ENCODE measurements at places on chromosomes 5 and 9.

- no peak for DNase-seq
These were observed 45.9 kb upstream of the FST start for GRCh38 chr5:53434541-53434940.

DNA sequence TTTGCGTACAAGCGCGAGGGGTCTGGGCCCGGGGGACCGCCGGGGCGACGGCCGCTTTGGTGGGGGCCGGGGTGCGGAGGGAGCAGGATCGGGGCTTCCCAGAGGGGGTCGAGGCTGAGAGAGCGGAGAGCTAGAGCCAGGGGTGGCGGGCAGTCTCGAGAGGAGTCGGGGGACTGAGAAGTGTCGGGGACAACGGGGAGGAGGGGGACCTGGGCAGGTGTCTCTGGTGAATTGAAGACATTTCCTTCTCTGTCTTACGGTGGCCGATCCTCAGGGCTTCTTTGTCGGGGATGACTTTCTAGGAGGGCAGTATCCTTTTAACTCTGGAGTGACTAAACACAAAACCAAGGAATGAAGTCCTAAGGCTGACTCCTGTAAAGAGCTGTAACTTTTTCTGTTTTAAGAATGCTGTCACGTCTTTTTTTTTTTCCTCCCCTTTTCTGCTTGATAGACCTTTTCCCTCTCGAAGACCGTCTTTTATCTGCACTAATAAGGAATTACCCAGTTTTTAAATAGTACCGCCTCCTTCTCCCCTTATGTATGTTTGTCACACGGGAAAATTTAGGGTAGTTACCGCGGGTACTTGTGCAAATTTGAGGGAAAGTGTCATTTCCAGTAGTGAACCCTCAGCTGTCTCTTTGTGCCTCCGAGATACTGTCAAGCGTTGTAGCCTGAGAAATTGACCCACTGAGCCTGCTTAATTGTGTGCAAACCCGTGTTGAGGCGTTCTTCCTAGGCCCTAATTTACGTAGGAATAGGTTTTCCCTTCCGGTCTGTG lies 822 bp downstream of the DENND4C start:
- DNase-seq, result peak; percentile 3

DNA sequence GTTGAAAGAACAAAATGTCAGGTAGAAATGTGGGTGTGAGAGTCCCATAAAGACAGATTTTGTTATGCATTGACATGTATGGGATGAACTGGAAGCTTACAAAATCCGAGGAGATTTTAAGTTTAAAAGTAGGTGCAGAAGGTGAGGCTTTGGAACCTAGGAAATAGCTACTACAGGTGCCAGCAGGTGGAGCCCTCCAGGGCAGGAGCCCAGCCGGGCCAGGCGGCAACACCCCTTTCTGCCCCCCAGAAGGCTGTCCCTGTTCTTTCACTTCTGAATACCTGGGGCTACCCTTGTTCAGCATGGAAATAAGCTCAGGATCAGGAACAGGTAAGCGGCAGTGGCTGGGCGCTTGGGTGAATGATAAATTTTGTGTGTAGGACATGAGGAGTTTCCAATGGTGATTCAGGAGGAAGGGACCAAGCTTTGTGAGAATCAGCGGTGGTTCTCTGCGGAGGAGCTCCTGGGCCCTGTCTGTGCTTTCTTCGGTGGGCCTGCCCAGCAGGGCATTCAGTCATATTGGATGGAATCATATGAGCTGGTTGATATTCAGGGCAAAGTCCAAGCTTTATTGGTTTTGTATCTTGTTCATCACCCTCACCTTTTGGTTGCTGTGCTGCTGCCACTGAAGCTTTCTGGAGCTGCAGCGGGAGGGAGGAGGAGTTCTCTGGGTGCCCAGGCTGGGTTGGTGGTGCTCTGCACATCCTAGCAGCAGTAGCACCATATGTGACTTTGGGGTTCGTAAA lies 12.3 kb downstream of the PCBD2 start:
- no peak for DNase-seq

- no peak for DNase-seq
These were observed 54.8 kb downstream of the SV2C start for GRCh38 chr5:76137887-76138542.

DNA sequence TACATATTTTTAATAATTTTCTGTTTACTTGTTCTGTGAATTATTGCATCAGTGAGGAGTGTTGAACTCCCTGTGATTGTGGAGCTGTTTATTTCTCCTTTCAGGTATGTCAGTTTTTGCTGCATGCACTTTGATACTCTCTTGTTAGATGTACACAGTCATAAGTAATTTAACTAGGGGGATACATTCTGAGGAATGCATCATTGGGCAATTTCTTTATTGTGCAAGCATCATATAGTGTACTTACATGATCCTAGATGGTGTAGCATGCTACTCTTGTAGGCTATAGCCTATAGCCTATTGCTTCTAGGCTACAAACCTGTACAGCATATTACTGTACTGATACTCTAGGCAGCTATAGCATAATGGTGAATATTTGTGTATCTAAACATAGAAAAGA lies 9.5 kb downstream of the DENND4C start:
- no peak for DNase-seq

GRCh38 chr9:133286523-133286922 lies 11.5 kb upstream of the ABO start:
- DNase-seq, result no peak

- no peak for DNase-seq
These were observed 10.1 kb upstream of the NEURL1B start for GRCh38 chr5:172630986-172631385.

DNA sequence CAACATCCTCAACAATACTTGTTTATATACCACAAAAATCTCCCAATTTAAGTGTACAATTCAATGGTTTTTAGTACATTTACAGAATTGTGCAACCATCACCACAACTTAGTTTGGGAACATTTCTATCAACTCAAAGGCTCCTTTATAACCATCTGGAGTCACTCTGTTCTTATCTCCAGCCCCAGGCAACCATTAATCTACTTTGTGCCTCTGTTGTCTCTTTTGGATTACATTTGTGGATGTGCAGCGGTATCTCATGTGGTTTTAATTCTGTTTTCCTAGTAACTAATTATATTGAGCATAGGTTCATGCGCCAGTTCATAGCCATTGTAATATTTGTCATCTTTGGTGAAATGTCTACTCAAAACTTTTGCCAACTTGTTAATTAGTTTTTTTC lies 14.4 kb downstream of the ADAMTS19 start:
- no peak for DNase-seq

DNA sequence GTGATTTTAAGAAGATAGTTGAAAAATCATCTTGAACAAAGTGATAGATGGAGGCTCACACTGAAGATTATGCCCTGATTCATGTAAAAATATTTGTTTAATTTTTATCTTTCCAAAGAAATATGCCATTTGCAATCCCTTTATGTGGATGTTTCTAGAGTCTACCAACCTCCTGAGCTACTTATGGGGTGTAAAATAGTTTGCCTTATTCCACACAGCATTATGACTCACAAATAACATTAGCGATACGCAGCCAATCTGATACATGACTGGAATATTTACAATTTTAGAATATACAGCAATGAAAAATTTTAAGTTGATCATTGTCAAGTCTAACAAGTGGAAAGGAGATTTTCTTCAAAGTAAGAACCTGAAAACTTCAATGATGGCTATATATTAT lies 327.5 kb downstream of the EDIL3 start:
- DNase-seq, result no peak

DNA sequence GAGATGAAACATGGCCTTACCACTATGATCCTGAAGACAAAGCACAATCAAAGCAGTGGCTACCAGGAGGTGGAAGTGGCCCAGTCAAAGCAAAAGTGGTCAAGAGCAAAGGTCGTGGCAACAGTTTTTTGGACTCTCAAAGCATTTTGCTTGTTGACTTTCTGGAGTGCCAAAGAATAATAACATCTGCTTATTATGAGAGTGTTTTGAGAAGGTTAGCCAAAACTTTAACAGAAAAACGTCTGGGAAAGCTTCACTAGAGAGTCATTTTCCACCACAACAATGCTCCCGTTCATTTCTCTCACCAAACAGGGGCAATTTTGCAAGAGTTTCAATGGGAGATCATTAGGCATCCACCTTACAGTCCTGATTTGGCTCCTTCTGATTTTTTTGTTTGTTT lies 33.6 kb upstream of the MAMDC2 start:
- no peak for DNase-seq

GRCh38 chr5:167049771-167050567 lies 1241.5 kb upstream of the WWC1 start:
- no peak for DNase-seq

DNA sequence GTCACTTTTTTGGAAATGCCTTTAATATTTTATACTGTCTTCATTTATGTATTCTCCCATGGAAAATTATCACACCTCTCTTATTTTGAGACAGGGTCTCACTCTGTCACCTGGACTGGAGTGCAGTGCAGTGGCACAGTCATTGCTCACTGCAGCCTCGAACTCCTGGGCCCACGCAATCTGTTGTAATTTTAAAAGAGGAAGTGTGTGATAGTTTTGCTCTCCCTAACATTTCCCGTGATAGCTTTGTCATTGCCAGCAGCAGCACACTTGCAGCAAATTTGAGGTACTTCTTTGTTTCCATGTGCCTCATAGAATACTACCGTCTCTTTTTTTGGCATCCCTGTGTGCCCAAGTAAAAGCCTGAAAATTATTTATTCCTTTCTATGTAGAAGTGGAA lies 103.5 kb downstream of the RNF180 start:
- no peak for DNase-seq

DNA sequence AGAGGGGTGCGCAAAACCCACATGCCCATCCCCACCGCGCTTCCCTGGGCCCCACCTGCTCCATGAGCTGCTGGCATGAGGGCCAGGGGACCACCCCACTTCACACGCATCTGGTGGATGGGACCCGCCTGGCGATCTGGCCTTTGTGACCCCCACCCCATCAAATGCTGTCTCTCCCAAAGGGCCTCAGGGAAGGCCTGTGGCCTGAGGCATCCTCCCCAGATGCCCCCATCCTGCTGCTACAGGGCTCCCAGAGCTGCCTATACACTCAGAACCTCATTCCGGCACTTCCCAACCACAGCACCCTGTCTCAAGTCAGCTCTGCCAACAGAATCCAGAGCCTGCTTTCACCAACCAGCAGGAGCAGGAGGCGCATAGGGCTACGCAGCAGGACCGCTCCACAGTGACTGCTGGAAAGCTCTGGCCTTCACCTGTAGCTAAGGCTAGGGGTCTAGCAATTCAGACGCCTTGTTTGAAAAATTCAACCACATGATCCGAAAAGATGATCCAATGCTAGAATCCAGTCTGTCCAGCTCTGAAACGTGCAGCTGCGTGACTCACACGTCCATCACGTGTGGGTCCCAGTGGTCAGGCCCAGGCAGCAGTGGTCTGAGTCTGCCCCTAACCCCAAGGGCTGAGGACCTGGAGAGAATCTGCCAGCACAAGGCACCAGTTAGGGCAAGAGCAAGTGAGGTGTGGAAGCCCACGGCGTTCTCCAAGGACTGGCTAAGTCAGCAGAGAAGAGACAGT lies 1.4 kb upstream of the SNAPC4 start:
- no peak for DNase-seq

GRCh38 chr5:142435410-142436115 lies 110.7 kb upstream of the SPRY4 start:
- DNase-seq, result no peak

- DNase-seq, result no peak
These were observed 4.4 kb upstream of the CD180 start for GRCh38 chr5:67200809-67201562.

DNA sequence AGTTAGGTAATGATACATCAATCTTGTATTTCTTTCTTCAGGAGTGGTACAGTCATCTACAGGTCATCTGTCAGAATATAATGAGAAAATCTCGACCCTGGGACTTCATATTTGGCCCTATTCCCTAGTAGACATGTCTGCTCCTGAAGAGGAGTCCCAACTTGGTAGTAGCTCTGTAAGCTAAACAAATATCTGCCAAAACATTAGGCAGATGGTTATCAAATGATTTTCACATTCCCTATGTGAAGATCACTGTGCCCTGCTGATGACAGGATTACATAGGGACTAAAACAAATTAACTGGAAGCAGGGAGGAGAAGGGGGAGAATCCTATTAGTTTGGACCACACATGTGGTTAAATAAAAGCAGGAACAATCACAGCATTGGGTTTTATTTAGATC lies 138.6 kb upstream of the NFIB start:
- DNase-seq, result no peak

DNA sequence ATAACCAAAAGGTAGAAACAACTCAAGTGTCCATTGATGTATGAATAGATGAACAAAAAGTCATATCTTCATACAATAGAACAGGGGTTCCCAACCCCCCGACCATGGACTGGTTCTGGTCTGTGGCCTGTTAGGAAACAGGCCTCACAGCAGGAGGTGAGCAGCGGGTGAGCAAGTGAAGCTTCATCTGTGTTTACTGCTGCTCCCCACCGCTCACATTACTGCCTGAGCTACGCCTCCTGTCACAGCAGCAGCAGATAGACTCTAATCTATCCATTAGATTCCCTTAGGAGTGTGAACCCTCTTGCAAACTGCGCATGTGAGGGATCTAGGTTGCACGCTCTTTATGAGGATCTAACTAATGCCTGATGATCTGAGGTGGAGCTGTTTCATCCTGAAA lies 478.0 kb downstream of the BRINP1 start:
- DNase-seq, result no peak

GRCh38 chr9:133645021-133645765 lies 9.0 kb downstream of the DBH start:
- no peak for DNase-seq

DNA sequence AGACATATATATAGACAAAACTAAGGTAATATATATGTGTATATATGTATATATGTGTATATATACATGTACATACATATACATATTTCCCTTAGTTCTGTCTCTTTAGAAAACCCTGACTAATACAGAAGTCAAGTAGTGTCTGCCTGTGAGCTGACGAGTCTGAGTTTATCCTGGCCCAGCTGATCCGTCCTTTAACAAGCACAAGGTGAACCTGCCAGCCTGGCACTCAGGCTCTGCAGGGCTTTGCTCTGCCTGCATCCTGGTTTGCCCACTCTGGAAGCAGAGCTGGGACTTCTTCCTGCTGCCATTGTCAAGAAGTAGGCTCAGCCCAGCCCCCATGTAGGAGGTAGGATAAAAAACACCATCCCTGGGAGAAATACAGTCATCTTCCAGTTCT lies 388.0 kb downstream of the ICE1 start:
- DNase-seq, result no peak

GRCh38 chr5:174446446-174446845 lies 277.9 kb upstream of the MSX2 start:
- no peak for DNase-seq

DNA sequence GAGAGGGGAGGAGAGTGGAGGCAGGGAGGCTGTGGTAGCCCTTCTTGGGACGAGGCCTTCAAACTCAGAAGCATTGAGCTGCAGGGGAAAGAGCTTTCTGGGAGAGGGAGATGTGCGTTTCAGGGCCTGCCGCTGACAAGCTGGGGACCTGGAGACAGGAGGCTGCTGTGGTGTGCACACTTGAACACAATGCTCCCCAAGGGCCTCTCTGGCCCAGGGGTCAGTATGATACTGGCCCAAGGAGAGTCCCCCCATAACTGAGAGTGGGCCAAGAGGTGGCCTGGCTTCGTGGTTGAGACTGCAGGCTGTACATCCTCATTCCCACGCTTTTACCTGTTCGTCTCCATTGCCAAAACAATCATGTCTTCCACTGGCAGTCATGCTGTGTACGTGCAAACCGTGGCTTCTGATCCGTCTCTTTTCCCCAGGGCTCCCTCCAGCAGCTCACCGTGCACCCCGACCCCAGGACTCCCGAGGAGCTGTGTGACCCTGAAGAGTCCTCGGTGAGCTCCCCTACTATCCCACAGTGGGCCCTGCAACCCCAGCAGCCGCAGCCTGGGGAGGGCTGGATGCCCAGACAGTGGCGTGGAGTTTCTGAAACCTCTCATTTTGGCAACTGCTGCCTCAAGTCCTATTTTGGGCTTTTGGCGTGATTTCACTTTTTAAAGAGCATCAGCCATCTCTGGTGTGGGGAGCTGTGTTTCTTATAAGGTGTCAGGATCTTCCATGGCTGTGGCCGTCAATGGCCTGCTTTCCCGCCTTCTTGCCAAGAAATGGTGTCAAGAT lies 43.4 kb downstream of the COL15A1 start:
- DNase-seq, result no peak

All from CD4-positive, alpha-beta T cell treated with Interferon gamma for 1 hour (primary cell).